Activated CD4-positive, alpha-beta T cell treated with anti-CD3 and anti-CD28 coated beads, Interleukin-2, amount 50 U/mL, for 24 hours (primary cell): ENCODE measurements at places on chromosomes 11 and 22.

DNA sequence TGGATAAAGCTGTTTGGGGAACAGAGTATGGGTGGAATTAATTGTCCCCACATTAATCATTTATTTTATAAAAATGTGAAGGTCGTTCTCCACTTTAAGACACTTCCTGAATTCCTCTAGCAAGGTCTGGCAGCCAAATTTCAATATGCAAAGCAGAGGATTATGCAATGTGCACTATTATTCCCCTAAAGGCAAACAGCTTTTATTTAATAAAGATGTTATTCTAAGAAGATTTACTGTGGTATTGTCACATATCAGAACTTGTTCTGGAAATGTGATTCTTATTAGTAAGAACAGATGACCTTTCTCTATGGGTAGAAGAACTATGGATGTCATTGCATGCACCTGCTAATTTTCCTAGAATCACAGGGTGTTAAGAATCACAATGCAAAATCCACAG lies 1128.8 kb upstream of the CCDC90B start:
- DNase-seq: no peak

DNA sequence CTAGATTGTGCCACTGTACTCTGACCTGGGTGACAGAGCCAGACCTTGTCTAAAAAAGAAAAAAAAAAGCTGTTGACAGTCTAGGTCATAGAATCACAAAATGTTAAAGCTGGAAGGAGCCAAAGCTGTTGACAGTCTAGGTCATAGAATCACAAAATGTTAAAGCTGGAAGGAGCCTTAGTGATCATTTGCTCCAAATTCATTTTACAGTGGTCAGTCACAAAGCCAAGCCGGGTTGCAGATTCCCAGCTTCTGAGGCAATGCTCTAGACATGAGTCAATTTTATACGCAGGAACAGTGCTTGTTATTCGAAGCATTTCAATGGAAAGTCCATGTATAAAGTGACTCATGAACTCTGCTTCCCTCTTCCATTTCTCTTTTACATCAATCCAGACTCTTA lies 47.4 kb downstream of the SYT13 start:
- DNase-seq: no peak

DNA sequence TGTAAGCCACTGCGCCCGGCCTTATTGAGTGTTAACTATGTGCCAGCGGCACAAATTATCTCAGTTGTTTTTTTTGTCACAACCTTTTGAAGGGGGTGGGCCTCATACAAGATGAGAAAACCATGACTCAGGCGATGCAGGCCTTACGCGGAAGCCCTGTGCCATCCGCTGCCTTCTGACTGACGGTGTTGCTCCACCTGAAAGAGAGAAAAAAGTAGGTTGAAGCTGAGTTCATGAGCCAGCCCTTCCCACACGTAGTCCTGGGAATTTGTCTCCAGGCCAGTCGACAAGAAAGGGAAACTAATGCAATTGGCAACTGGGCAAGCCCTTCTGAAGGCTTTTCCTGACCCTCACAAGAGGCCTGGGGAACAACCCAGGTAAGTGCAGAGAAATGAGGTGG lies 96.9 kb upstream of the CRYBB3 start:
- no peak for DNase-seq

GRCh38 chr11:23569547-23569946 lies 709.3 kb upstream of the CCDC179 start:
- no peak for DNase-seq

- no peak for DNase-seq
Observed at GRCh38 chr11:62427630-62428233, 8.9 kb downstream of the SCGB1A1 start.

DNA sequence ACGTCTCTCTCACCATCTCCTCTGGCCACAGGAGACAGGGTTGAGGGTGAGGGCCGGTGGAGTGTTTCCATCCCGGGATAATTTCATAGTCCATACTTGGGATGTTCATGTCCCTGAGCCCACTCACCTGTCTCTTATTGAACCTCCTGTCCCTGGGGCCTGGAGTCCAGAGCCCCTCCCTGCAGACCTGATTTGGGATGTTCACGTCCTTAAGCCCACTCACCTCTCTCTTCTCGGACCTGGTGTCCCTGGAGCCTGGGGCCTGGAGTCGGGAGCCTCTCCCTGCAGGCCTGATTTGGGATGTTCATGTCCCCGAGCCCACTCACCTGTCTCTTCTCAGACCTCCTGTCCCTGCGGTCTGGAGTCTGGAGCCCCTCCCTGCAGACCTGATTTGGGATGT lies 868.2 kb downstream of the BRD1 start:
- DNase-seq: no peak

DNA sequence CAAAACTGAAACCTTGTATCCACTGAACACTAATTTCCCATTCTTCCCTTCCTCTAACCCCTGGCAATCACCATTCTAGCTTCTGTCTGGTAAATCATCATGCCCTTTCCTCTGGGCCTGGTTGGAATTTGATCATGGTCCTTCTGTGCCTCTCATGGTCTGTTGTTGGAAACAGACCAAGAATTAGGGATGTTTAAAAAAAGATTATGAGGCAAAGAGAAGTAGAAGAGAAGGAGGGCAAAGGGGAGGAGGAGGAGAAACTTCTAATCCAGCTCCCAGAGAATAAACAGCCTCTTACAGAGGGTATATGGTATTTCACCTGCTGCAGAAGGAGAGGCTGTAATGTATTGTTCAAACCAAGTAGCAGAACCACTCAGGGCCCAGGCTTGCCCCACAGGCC lies 10.6 kb downstream of the BCO2 start:
- no peak for DNase-seq

GRCh38 chr22:44658311-44658953 lies 43.6 kb upstream of the PRR5 start:
- DNase-seq: no peak

GRCh38 chr22:31173386-31174145 lies 13.6 kb downstream of the RNF185 start:
- no peak for DNase-seq

- no peak for DNase-seq
Observed at GRCh38 chr11:86184728-86185380, 59.7 kb upstream of the EED start.

DNA sequence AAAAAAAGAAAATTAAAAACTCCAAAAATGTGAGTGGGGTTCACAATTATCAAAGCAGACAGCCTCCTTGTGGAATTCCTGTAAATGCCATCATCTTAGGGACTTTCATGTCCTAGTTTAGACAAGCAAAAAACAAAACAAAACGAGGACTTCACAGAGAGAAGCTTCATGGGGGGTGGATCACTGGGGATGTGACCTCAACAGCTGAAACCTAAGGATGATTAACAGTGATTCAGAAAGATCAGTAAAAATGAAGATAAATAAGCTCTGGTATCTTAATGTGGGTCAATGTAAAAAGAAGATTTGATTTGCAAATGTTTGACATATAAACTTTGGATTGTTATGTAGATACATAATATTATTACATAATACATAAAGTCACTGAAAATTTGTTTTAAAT lies 8.1 kb upstream of the OR10W1 start:
- no peak for DNase-seq

- DNase-seq: peak; percentile 20
Observed at GRCh38 chr11:68471360-68472340, 11.1 kb downstream of the PPP6R3 start.

- no peak for DNase-seq
Observed at GRCh38 chr22:29408940-29409339, 20.6 kb upstream of the AP1B1 start.

GRCh38 chr11:103279821-103280220 lies 170.6 kb downstream of the DYNC2H1 start:
- DNase-seq: no peak

DNA sequence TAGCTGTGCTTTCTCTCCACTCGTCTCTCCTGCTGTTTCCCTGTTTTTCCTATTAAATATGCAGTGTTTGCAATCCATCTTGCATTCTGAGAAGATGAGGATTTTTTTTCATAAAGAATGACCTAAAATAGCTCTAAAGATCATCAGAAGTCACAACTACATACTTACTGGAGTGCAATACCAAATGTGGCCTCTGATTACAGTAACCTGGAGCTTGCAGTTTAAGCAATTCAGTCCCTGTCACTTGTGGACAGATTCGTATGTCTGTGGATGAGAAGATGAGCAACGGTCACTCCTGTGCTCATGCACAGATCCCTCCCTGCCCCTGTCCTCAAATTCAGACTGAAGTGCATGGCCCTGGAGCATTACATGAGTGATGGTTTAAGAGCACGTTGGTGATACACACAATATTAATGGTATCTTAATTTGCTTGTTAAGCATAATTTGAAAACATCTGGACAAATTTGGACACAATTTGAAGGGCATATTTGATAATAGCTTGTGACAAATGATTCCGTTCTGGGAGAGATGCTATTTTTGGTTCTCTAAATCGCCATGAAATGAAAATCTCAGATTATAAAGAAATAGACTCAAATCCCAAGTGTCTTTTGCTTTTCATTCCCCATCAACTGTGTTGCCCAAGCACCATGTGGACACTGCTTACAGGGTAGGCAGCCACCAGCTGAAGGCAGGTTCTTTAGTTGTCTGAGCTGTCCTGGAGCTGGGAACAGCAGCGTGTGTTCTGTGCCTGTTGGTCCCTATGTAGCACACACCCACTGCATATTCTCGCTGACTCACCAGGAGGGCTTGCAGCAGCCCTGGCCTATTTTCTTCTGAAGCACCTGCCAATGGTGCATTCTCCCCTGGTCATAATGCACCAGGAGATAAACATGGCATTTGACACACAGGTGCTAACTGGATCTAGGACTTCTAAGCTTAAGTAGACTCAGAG lies 32.6 kb upstream of the PRAME start:
- no peak for DNase-seq

DNA sequence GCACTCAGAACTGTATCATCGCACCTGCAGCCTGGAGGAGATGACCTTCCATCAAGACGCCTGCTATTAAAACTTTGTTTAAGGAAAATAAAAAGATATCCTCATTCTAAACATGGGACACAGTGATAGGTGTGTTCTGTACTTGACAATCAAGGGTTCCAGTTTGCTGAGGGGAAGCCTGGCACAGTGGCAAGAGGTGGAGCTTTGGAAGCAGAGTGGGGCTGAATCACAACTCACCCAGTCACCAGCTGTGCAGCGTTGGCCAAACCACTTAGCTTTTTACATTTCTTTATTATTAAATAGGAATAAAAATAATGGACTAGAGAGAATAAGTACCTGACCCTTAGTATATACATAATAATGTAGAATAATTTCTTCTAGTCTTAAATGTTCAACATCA lies 220.7 kb downstream of the TENM4 start:
- DNase-seq: no peak

DNA sequence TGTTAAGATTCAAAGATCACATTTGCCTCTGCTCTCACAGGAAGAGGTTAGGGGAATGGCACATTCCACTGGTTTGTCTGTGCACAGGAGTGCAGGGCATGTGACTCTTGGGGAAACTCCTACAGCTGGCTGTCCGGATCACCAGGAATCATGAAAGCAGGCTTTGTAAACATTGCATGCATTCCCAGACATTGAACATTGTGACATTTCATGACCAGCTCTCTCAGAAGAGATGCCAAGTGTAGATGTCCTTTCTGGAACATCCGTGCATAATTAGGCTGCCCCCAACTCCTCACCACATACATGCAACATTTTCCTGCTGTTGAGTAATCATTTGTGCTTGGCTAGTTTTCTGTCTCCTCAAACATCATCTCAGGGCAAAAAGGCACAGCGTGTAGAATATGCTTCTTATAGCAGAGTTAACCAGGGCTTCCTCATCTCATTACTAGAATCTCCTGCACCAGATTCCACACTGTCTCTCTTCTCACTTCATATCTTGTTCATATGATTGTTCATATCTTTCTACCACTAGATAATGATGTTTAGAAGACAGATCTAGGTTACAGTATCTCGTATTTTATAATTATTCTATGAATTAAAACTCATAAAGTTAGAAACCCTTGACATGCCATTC lies 694.7 kb downstream of the NTM start:
- DNase-seq: no peak

DNA sequence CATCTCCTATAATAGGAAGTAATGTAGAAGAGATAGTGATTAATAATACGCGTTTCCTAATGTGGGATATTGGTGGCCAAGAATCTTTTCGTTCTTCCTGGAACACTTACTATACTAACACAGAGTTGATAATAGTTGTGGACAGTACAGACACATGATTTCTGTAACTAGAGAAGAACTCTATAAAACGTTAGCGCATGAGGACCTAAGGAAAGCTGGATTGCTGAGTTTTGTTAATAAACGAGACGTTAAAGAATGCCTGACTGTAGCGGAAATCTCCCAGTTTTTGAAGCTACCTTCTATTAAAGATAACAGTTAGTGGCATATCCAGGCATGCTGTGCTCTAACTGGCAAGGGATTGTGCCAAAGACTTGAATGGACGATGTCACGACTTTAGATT lies 83.3 kb downstream of the GGT1 start:
- DNase-seq: no peak

DNA sequence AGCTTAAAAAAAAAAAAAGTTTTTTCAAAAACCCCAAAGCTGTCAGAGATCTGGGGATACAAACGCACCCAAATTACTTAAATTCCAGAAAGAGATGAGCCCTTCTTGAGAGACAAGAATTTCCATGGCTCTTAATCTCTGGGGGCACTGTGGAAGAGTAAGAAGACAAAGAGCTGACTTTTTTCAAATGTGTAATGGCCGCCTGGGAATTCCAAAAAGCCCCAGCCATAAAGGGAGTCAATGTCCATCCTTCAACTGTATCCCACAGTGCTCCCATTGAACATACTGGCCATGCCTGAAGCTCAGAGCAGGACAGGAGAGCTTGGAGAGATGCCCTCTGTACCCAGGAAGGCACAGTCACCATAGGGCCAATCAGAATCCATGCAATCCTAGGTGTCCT lies 37.4 kb upstream of the ASPHD2 start:
- no peak for DNase-seq

DNA sequence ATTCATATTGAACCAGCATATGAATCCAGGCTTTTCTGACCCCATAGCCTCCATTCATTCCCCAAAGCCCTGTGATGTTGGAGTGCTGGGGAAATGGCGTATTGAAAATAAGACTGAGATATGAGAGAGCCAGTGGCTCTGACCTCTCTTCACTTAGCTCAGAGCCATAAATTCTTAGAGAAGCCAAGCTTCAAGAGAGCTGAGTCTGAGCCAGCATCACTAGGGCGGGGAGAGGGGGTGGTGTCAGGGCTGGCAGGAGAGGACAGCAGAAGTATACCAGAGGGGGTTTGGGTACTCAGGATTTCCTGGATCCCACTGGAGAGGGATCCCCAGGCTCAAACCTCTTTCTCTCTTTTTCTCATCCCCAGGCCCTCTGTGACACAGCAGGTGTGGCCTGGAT lies 16.7 kb upstream of the MOGAT2 start:
- DNase-seq: no peak

DNA sequence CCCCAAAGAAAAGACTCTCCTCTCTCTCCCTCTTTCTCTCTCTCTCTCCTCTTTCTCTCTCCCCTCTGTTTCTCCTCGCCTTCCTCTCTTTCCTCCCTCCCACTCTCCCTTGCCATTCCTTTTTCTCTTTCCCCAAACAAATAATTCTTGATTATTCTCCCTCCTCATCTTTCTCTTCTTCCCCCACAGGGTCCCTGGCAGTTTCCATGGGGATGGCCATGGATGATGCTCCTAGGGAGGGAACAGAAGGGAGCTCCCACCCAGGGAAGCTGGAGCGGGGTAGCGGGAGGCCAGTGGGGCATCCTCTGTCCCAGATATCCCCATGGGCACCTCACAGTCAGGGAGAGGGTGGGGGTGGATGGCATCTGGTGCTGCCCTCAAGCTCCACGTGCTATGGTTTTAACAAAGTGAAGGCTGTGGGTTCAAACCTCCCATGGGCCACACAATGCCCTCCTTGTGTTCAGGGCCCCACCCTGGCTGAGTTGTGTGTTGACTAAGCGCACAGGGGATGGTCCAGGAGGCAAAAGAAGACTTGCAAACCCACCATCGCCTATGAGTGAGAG lies 266.4 kb downstream of the BUD13 start:
- DNase-seq: no peak

- DNase-seq: no peak
Observed at GRCh38 chr11:67267188-67268080, 1.2 kb downstream of the GRK2 start.
